Left cardiac atrium (tissue), 4 donors: ENCODE measurements at places on chromosomes 12 and 14. TPM values are rescaled to one million over a fixed set of nuclear protein-coding genes. Genes with fewer than 3 reads are reported as not detected.

The AQP6 gene
- total RNA-seq: 0.77 TPM

The ZNF384 gene
- 31.2 TPM for total RNA-seq

The CDC42BPB gene
- 79.2 TPM for total RNA-seq

The STON2 gene
- 19.1 TPM for total RNA-seq

The FAM181A gene
- not detected for total RNA-seq

The KIF26A gene
- total RNA-seq: 7.6 TPM

The EML5 gene
- total RNA-seq: 0.56 TPM

The MGP gene
- 1,325 TPM for total RNA-seq

The SLC5A8 gene
- not detected for total RNA-seq

The PPP4R4 gene
- 0.18 TPM for total RNA-seq

The ARHGAP9 gene
- 15.2 TPM for total RNA-seq

The KRT78 gene
- not detected for total RNA-seq

- no peak for DNase-seq
Observed at GRCh38 chr14:101098641-101099040, 195.1 kb upstream of the RTL1 start.

DNA sequence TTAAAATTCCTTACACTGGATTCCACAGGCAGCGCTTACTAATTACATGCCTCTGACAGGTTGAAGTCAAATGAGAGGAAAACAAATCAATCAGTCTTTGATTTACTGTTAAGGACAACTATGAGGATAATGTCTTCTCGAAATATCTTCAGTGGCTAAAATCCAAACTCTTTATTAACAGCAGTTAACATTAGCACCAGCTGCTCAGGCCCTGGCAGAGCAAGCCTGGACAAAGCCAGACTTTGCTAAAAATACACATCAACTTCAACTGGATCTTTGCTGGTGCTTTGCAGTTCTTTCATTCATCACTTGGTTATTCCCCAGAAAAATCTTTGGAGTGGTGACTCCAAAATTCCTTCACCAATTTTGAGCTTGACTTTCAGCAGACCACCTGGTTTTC lies 98.7 kb downstream of the HECTD4 start:
- DNase-seq: no peak

DNA sequence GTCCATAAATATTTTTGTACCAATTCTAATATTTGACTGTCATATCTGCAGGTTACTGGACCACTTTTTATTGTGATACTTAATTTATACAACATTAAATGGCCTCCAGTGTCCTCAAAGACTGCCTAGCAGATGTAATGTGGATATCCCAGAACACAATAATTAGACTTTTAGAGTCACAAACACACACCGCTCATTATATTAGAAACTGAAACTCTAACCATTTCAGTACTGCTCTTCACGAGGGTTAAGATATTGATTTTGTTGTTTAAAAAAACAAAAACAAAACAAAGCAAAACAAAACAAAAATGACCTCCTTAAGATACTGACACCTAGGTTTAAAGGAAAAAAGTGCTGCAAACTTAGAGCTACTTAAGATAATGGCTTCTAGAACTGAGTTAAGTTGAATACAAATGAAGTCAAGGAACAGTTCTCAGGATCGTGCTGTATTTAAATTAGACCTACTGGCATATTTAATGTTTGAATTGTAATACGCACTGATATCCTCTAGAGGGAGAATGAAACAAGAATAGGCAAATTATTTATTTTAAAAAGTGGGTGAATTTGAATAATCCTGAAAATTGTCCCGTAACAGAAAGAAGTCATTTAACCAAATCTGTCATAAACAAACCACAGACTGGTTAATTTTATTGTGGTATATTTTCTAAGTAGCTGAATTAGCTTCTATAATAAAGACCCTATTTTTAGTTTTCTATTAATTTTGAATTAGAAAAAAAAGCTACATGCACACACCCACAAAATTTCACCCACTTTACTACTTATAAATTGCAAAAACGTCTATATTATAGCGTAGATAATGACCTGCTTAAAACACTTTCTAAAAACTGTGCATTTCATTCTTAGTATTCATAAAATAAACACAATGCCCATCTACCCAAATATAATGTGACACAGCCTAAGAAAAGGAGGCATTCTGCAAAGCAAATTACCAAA lies 395.2 kb upstream of the DCN start:
- DNase-seq: no peak

DNA sequence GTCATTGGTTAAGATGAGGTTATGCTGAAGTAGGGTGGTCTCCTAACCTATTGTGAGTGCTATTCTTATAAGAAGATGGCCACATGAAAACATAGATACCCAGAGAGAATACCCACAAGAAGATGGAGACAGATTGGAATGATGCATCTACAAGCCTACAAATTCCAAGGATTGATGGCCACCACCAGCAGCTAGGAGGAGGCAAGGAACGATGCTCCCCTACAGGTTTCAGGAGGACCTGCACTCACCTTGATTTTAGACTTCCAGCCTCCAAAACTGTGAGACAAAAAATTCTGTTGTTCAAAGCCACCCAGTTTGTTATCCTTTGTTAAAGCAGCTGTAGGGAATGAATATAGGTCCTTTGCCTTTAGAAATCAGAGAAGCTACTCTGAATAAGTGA lies 227.4 kb downstream of the NEDD1 start:
- DNase-seq: no peak

DNA sequence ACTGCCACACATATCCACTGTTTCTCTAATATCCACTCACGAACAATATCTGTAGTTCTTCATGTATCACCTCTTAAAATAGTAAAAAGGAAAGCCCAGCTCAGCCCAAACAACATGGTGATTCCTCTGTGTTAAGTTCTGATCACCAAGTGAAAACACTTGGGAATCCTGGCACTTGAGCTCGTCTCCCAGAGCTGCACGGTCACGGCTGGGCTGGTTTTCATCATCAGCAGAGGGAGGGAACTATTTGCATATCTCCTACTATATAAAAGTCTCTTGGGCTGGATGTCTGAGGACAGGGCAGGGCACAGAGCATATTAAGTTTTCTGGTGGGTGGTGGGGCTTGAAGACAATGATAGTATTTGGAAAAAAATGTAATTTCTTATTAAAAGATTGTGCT lies 870.6 kb downstream of the TMEM121 start:
- no peak for DNase-seq

DNA sequence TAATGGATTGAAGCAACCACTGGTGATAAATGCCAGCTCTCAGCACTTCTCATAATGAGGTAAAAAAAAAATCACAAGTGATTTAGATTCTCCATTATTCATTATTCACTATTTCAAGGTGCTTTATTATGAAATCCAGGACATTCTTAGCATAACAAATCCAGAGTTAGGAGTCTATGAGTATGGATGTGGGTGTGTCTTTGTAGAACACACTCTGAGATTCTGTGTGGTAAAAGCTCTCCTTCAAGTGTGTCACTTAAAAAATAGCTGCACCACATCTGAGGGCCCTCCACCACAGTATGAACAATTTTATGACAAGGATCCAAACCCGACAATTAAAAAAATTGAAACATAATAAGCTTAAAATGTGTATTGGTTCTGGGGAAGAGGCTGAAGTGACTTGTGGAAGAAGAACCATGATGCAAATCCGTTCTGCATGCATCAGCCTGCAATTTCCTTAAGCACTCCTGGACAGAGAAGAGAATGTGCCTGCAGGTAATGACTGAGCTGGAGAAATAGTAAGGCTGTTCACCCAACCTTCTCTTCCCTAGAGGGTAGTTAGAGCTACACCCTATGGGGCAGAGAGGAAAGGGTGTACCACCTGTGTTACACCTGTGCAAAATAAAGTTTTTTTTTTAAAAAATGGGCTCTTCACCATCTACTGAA lies 488.5 kb upstream of the MGAT4C start:
- no peak for DNase-seq

DNA sequence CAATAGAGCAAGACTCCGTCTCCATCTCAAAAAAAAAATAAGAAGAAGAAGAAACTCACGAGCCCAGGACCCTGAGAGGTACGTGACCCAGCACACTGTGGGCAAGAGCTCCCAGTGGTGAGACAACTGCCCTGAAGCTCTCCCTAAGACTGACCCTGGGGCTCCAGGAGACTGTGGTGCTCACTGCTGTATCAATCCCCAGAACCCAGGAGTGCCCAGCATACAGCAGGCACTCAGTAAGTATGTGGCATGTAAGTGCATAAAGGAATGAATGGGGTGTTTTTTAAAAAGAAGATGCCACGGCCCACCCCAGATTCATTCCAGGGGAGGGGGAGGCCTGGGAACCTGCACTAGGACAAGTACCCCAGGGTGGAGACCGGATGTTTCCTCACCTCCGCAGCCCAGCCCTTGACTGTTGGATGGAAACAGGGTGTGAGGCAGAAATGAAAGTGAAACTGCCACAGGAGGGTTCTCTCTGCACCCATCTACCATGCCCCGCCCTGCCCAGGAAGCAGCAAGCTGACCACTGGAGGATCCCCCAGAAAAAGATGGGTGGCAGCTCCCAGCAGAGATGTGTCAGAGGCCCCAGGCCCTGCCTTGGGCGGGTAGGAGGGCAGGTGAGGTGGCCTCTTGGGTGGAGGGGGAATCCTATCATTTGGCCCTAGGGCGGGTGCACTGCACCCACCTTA lies 12.2 kb downstream of the ITPK1 start:
- no peak for DNase-seq

DNA sequence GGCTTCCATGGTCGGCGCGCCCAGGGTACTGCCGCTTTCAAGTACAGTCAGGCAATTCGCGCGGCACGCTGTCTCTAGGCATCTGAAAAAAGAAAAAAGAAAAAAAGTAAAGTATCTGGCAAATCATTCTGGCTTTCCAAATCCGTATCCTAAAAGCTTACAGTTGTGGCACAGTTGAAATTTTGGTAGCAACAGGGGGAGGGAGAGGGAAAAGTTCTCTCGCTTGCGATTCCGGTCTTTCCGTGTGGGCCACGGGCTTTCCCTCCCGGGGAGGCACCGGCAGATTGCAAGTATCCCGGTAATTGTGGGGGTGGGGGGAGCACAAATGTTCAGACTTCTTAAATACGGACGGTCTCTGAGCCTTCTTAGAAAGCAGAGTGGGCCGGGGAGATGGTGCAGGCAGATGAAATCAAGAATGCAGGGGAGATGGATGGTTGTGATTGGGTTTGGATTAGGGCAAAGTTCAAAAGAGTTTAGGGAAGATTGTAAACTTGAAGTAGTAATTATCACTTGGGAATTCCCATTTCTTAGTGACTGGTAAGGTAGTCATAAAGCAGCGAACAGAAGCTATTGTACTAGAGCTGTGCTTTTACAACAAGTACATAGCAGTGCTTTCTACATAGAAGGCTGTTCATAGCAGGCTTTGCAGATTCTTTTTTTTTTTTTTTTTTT lies 1.2 kb downstream of the SOCS2 start:
- DNase-seq: no peak

DNA sequence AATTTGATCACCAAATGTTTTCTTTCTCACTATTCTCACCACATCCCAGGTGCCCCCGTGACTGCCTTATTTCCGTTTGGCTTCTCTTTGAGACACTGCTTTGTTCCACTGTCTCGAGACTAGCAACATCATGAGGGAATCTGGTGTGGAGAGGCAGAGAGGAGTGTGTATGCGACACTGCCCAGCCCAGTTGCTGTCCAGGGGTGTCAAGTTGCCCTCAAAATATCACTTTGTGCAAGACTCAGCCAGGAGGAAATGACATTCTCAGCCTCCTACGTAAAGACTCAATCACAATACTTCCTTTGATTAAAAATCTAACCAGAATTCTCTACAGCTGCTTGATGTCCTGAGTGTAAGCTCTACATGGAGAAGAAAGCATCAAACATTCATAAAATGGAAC lies 48.2 kb upstream of the EEA1 start:
- no peak for DNase-seq

DNA sequence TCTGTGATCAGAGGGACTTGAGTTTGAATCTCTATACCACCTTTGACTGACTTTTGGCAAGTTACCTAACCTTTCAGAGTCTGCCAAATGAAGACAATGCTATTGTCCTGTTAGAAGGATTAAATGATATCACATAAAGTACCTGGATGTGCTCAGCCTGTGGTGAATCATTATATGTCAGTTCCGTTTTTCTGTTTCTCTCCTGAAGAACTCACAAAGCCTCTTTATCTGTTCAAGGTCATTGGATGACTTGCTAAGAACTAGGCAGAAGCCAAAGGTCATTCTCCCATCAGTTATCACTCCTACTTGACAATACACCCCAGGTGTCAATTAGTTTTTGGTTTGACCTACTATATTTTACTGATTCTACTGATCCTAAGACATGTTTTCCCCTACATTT lies 174.6 kb downstream of the CACNA1C start:
- no peak for DNase-seq

GRCh38 chr12:116278667-116279066 lies 1.2 kb upstream of the MED13L start:
- no peak for DNase-seq

DNA sequence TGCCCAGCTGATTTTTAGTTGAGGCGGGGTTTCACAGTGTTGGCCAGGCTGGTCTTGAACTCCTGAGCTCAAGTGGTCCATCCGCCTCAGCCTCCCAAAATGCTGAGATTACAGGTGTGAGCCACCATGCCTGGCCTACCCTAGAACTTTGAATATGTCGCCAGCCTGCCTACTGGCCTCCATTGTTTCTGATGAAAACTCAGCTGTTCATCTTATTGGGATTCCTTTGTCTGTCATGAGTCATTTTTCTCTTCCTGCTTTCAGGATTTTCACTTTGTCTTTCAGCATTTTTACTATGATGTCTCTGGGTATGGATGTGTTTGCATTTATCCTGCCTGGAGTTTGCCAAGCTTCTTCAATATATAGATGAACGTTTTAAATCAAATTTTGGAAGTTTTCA lies 8.1 kb upstream of the B3GNT4 start:
- no peak for DNase-seq

- peak; percentile 33 for DNase-seq
Observed at GRCh38 chr14:50399251-50400032, 2.8 kb upstream of the CDKL1 start.

GRCh38 chr12:113500782-113501311 lies 29.2 kb upstream of the LHX5 start:
- DNase-seq: no peak

DNA sequence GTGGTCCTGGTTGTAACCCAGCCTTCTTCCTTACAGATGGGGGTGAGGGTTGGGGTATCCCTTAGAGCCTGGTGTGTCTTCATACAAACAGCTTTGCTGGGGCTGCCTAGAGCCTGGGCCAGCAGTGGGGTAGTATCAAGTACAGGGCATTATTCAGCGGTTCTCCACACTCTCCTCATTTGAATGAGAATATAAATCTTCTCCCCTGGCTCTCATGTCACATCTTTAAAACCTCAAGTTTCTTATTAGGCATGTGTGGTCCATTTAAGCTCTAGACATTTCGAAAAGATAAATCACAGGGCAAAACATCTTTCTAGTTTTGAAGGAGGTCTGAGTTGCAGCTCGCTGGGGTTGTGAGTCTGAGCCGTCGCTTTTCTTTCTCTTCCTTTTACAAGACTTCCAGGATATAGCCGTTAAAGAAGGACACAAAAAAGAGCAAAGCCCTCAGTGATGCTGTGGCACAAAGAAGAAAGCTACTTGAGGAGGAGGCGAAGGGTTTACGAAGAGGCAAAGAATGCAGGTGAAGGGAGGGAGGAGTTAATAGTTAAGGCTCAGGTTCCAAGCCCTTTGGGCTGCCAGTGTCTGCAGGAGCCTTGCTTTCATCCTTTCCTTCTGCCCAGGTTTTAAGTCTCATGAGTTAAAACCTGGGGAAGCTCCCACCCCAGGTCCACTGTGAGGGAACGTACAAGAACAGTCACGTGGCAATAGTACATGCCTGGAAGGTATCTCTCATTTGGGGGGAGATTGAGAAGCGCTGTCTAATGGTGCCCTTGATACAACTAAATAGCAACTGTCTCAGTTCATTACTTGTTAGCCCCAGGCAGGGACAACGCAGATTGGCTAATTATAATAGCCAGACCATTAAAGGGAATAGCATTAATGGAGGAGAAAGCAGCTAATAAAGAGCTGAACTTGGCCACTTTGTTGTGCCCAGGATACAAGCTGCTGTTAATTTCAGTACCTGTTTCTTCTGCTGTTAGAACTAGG lies 94.2 kb downstream of the ETV6 start:
- DNase-seq: no peak
